ENCODE measurements at places on chromosomes 1 and 21.

DNA sequence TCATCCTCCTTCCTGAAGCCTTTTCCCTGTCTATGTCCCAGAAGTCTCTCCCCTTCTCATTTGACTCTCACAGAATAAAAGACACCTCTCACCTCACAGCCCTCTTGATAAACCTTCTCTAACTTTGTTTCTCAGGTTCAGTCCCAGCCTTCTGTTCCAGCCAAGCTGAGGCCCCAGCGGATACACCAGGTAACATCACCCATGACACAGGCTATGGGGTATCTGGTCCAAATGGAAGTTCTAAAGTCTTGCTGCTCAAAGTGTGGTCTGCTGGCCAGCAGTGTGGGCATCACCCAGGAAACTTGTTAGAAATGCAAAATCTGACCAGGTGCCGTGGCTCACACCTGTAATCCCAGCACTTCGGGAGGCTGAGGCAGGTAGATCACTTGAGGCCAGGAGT, 23.2 kb downstream of the LY9 start:
- no peak for DNase-seq

GRCh38 chr1:26142159-26142558, 16.7 kb upstream of the FAM110D start:
- DNase-seq: no peak

- DNase-seq: no peak
These were observed 8.9 kb downstream of the YBX1 start for GRCh38 chr1:42691157-42691498.

DNA sequence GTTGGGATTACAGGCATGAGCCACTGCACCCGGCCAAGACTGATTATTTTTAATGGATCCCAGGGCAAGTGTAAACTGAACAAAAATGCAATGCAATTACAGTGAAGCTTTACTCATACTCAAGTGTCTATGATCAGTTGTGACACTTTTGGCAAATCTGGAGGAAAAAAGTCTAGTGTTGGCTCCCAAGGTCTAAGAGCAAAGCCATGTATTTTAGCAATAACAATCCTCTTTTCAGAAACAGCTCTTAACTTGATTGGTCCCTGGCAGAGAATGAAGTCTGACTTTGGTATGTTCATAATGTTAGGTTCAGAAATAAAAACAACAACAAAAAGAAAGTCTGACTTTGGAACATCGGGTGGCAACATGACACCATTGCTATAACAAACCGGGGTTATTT, 40.2 kb upstream of the C1orf53 start:
- no peak for DNase-seq

DNA sequence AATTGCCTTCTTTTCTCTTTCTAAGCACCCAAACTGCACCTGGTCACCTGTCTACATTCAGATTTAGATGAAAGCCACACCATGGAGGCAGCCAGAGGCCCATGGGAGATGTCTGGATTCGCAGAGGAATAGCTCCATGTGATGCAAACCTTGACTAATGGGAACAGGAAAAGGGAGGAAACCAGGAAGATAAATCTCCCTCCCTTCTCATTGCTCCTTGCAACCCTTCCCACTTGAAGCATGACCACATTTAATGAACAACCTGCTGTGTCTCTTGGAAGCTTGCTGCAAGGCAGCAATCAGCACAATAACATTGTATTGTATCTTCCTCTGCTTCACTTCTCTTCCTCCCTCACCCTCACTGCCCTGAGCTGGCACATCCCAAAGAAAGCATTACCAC, 42.6 kb upstream of the KLF17 start:
- DNase-seq: no peak

DNA sequence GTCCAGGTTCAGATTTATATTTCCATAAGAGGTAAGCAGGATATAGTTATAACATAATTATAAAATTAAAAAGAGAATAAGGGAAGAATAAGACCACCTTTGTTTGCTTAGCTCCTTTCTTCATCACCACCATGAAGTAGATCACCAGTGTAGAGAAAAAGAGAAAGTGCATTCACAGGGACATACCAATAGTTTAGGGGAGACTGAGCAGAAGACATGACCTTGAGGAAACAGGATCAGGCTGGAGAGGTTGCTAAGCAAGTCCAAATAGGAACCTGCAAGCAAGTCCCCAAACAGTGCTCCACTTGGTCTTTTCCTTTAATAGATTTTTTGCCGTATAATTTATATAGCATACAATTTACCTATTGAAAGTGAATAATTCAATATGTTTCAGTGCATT, 63.0 kb downstream of the KCNT2 start:
- DNase-seq: no peak

GRCh38 chr1:74693473-74693872, 19.9 kb upstream of the ERICH3 start:
- DNase-seq: no peak

GRCh38 chr1:61368876-61369275, 286.5 kb downstream of the NFIA start:
- no peak for DNase-seq
